ENCODE measurements at places on chromosomes 13 and 19.

DNA sequence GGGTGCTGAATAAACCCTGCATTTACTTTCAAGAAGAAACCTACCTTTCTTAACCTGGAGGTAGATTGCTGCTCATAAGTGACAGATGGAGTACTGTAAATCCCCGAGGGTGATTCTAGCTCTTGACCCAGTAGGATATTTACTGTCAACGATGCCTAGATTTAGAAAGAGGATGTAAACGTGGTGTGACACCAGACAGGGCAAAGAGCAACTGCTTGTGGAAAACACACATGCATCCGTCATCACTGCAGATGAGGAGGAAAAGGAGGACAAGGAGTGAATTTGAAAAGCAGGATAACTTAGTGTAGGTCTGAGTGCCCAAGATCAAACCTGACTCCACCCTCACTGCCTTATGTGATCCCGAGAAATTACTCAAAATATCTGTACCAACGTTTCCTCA lies 9.8 kb upstream of the CLN5 start:
- no peak for DNase-seq

- DNase-seq, result no peak
Measured at GRCh38 chr13:100755891-100756290, 81.3 kb upstream of the TMTC4 start.

- no peak for DNase-seq
Measured at GRCh38 chr13:28719227-28720055, 671 bp upstream of the SLC46A3 start.

- DNase-seq, result no peak
Measured at GRCh38 chr13:40772765-40773473, 1.9 kb upstream of the MRPS31 start.

- no peak for DNase-seq
Measured at GRCh38 chr19:44623626-44624025, 10.3 kb downstream of the IGSF23 start.

Data from stimulated activated CD4-positive, alpha-beta T cell treated with anti-CD3 and anti-CD28 coated beads, Interleukin-2, amount 100 ng/mL, for 24 hours (primary cell).